Left hindlimb (tissue), 1 donor: ENCODE measurements at places on chromosomes 3 and 15.

GRCh38 chr3:114033721-114034120, 22.6 kb downstream of the CCDC191 start:
- no peak for DNase-seq

DNA sequence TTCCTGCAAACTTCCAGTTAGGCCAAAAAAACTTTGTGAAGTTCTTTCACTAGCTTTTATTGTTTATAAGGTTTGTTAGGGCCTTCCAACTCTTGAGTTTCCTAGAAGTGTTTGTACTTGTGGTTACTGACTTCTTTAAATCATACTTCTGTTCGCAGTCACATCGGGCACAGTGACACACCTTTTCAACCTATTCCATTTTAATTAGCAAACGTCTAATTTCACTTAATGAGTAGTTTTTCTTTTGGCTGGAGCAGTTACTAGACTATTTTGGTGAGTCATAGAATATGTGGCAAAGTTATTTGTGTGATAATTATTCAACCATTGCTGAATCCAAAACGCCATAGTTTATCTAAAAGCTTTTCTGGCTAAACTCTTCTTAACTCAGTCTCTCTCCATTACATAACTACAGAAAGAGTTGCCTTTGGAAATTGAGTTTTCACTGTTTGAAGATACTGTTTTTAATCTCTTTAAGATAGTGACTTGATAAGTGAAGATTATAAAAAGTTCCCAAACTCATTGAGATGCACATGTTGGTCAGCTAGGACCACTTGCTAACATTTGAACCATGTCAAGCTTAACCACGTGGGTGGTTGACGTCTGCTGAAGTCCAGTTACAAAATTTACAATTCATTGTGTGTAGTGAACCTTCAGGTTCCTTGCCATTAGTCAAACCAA, 21.5 kb downstream of the CNOT10 start:
- no peak for DNase-seq

GRCh38 chr15:70561885-70562284, 201.5 kb downstream of the UACA start:
- no peak for DNase-seq

DNA sequence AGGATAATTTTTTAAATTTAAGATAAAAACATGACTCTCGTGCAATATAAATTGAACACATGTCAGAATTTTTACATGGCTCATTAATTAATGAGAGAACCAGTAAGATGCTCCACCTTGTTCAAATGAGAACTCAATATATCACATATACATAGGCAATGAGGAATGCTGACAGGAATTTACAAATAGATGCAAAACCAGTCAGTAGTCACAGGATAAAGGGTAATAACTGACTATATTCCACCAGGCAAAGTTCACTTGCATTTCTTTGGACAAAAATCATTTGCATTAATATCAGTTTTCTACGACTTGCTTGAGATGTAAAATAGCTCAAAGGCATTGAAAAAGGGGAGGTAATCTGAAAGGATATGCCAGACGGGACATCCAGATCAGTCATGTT, 139.4 kb downstream of the STAC start:
- DNase-seq = no peak

GRCh38 chr15:21260966-21261395, 179.3 kb downstream of the POTEB3 start:
- DNase-seq = no peak

DNA sequence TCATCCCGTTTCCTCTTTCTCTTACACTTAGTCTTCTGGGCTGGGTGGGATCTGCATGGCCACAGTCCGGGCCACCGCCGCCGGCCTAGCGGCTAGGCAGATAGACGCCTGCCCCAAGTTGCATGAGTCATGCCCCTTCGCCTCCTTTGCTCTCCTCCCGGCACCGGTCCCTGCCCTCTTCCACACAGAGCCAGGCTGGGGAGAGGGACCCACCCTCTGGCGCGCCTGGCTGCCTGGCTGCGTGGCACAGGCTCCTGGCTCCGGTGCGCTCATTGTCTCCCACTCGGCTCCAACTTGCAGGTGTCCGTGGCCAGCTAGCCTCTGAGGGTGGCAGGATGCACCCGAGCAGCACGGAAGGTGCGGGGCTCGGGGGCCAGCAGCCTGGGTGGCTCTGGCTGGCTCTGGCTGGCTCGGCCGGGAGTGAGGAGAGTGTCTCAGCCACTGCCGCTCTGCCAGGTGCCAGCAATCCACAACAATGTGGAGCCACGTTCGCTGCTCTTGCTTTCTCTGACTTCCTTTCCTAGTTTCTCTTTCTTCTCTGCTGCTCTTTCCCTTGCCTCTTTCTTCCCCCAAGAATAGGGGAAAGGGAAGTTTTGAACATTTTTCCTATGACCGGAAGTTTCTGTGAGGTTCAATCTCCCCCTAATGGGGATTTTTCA, 22.4 kb upstream of the MTHFS start:
- DNase-seq = no peak

DNA sequence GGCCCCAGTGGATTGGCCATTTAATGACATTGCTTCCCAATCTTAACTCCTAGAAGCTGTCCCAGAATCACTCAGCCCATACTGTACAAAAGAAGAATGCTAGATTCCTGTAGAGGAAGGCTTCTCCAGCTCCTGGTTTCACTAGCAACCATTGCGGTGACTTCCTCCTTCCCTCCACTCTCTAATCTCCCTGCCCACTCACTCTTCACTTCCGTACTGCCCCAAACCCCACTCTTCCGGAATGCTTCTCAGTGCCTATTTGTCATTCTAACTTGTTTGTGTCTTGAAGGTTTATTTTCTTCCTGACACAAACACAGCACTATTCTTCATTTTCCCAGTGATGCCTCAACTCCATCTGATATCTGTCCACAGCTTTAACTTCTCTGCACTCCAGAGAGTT, 97.1 kb upstream of the SPATA16 start:
- DNase-seq = no peak

DNA sequence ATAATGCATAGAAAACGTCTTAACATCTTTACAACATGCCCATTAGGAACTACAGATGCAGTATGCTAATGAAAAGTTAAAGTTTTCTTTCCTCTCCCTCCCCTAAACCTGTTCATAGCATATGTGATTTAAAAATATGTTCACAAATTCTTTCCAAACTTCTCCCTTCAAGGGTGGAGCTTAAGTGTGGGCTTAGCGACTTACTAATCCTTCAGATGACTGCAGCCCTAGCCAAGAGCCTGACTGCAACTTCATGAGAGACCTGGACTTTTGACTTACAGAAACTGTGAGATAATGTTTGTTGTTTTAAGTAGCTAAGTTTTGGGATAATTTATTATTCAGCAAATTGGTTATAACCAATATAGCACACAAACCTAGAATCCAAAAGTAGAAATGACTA, 22.0 kb upstream of the ANXA2 start:
- DNase-seq = no peak
